ENCODE measurements at places on chromosomes 4 and X.

DNA sequence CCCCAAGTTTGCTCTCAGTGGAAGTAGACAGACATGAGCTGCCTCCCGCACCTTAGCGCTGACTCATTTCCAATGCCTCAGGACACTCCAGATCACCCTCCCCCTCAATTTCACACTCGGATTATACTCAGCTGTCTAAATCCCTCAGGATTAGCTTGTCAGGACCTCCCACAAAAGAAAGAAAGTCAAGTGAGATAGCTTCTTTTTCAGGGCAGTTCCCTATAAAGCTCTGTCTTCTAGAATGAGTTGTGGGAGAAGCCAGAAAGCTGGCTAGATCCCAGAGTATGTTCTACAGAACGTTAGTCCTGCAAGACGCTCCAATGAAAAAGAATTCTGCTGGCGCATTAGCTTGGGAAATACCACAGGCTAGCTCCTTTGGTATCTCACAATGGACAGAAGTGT lies 51.2 kb upstream of the MTNR1A start:
- no peak for DNase-seq

- no peak for DNase-seq
Observed at GRCh38 chr4:75141162-75141561, 208.2 kb downstream of the PARM1 start.

GRCh38 chr4:86497980-86498862 lies 95.9 kb upstream of the PTPN13 start:
- peak; percentile 81 for DNase-seq

DNA sequence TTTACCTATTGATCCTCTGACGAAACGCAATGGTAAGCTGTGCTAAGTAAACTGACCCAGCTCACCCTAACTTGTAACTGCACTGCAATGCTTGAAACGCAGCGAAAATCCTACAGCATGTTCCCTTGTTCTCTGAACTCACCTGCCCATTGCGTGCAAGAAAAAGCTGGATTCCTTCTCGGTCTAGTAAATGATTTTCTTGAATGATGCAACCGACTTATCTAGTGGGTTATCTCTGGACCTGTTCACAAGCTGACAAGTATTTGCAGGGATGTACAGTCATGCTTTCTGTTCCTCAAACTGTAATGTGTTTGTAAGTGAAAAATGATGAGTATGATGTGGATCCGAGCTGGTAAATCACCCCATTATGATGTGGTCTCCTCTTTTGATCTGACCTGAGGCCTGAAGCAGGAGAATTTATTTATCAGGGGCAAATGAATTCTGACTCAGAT lies 140.1 kb downstream of the BTC start:
- DNase-seq = no peak

GRCh38 chr4:185205697-185206342 lies 2.0 kb upstream of the CFAP97 start:
- no peak for DNase-seq

DNA sequence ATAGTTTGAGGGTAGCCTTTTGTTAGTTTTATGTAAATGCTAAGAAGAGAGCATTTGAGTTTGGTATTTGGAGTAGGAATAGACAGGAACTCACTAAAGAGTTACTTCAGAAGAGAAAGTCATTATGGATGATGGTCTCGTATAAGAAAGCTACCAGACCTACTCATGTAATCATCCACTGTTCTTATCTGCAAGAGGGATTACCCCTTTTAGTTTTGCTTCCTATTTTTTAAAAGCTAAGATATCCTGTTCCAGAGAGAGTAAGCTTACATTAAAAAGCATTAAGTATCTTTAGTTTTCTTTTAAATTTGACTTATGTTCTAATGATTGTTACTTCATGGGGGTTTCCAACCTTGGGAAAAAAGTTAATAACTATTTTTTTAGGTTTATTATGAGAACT lies 12.5 kb upstream of the ART3 start:
- DNase-seq = no peak

GRCh38 chr4:17613761-17614415 lies 553 bp upstream of the MED28 start:
- peak; percentile 34 for DNase-seq

DNA sequence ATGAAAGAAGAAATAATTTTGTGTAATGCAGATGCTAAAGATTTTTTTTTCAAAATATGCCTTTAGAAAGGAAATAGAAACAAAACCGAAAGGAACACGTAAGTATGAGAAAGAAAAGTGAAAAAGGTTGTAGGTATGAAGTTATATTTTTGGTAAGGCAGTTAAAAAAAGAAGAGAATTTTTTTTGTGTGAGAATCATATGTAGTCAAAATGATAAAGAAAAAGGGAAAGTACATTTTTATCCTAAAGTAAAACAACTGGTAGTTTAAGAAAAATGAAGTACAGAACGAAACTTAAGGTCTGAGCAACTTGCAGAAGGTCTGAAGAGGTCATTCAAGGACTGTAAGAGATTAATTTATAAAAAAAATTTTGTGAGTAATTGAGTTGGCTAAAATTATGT lies 164.0 kb upstream of the TRAM1L1 start:
- DNase-seq = no peak

- DNase-seq = no peak
Observed at GRCh38 chr4:15963576-15963975, 601 bp upstream of the FGFBP2 start.

- DNase-seq = no peak
Observed at GRCh38 chr4:878796-879728, 53.1 kb downstream of the GAK start.

DNA sequence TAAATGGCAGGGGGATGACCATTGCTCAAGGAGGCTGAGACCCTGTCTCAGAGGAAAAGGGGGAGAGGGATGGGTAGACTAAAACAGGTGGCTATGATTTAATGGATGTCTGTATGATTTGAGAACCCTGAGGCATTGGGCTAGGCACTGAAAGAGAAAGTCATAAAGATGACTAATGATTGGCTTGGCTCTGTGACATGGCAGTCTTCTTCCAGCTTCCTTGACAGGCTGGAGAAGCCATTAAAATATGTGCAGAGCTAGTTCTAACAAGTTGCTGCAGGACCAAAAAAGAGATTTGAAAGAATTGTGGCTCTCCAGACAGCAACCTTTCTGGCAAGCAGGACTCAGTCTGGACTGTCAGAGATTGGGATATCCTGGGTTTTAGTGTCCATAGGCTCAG lies 53.6 kb downstream of the AMER1 start:
- no peak for DNase-seq
